Suppressor macrophage treated with lipopolysaccharide for 1 hour (primary cell): ENCODE measurements at places on chromosomes 2 and 18.

DNA sequence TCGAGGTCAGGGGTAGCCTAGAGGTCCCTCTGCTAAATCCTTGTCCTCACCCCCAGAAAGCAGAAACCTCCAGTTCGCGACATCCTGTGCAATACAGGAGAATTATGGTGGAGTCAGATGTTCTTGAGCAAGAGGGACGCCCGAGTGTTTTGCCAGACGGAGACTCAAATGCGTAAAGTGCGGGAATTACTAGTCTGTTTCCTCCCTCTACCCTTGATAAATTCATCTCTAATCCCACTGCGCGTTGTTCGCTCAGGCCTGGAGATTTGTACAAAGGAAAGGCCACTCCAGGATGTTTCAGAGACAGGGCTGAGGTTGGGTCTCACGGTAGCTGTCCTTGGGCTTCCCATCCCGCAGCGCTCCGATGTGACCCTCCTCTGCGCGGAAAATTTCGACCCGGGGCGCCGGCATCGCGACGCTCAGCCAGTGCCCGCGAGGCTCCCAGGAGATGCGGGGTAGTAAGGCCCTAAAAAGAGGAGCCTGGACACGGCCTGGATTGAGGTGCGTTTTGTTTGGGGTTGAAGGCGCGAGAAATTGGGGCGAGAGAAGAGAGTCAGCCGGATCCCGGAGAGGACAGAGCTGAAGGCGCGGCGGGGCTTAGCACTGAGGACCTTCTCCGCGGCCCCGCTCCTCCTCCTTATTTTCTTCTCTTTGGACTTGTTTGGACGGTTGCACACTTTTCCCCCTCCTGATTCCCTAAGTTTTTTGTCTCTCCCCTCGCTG lies 2.6 kb upstream of the NEUROD1 start:
- peak; percentile 22 for DNase-seq

- no peak for DNase-seq
Measured at GRCh38 chr18:48682768-48683167, 143.9 kb downstream of the CTIF start.

GRCh38 chr2:226970362-226970761 lies 134.5 kb downstream of the RHBDD1 start:
- DNase-seq = no peak

DNA sequence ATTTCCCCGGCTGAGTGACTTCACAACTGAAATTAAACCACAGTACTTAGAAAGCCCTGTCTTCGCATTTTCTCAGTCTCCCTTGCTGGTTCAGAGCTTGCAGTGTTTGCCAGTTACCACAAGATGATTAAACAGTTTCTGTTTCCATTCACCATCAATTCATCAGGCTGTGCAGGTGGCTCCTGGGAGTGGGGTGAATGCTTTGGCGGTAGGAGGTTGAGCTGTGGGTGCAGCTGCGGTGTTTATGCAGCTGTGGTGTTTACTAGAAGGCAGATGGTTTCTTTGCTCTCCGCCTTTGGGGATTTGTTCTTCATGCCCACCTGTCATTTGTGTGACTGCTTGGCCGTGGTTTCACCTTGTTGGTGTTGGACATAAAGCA lies 16.1 kb downstream of the ACOXL start:
- no peak for DNase-seq

GRCh38 chr18:78645216-78645615 lies 334.4 kb upstream of the SALL3 start:
- no peak for DNase-seq

GRCh38 chr2:10079870-10080535 lies at the start of gene CYS1:
TSS of gene CYS1 (minus strand) at chr2:10080411. CDS start at chr2:10080223, 188 bp downstream.
- peak; percentile 37 for DNase-seq

DNA sequence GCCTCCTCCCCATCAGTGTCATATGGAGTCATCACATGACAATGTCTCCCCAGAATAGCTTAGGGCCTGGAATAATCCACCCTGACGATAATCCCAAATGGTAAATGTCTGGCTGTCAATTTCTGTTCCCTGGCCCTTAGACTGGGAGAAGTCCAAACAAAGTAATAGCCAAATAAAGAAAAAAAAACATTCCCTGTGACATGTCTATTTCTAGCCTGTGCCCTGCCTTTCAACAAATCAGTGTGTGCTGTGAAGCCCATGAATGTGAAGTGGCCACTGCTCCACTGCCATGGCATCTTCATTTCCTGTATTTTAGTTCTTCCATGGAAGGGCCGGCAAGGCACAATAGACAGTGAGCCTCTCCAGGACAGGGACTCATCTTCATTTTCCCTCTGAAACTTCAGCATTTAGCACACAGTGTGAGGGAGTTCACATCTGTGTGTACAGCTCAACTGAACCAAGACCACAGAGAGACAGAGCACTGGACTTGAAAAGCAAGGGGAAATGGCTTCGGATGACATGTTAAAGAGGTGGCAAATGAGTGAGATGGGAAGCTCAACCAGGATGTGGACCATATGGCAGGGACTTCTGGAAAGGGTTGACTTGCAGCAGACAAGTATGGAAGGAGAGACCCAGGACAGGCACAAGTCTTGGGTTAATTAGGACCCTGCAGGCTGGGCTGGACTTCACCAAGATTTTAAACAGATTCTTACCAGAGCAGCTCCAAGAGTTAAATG lies 140.0 kb downstream of the ANTXR1 start:
- no peak for DNase-seq

DNA sequence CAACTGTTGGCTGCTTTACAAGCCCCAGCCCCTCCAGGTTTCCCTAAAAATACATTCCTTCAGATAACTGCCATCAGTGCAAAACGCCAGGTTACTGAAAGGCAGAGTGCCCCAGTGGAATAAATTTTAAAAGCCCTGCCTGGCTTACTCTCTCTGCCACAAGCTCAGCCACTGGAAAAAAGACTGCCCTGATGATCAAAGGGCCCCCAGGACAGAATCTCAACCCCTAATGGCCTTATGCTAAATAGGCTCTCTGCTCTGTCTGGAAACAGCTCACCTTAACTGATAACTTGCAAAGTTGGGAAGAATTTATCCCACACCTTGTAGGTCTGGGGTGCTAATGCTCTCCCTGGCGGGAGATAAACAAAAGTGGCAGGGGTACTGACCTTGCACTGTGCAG lies 33.9 kb downstream of the CFAP53 start:
- DNase-seq = no peak

DNA sequence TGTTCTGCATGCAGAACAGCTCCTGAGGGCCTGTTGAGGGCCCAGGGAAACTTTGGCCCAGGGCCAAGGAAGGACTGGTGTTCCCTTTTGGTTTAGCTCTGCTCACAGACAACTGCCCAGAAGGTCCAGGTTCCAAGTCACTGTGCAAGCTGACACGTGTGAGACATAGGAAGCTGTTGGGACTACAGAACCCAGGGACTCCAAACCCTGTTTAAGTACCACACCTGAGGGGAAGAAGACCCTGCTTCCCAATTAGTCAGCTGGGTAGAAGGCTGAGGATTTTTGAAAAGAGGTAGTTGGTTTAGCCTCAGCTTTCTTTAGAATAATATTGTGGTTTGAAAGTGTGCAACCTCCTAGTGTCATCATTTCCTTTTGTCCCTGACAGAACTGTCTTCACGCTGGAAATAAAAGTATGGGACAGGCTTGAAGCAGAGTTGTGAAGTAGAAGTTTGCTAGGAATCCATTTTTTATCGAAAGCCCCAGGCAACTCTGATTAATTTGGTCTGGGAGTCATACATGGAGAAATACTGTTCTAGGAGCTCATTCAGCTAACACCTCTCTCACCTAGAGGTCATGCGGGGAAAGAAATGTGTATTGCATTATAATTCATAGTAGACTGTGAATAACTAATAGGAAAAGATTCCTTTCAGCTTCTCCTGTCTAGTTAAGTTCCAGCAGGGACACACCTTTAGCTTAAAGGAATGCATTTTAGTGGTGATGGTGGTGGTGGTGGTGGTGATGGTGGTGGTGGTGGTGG lies 19.9 kb upstream of the IL1RL1 start:
- peak; percentile 62 for DNase-seq

GRCh38 chr2:71071681-71072398 lies 3.4 kb downstream of the NAGK start:
- DNase-seq = peak; percentile 99

DNA sequence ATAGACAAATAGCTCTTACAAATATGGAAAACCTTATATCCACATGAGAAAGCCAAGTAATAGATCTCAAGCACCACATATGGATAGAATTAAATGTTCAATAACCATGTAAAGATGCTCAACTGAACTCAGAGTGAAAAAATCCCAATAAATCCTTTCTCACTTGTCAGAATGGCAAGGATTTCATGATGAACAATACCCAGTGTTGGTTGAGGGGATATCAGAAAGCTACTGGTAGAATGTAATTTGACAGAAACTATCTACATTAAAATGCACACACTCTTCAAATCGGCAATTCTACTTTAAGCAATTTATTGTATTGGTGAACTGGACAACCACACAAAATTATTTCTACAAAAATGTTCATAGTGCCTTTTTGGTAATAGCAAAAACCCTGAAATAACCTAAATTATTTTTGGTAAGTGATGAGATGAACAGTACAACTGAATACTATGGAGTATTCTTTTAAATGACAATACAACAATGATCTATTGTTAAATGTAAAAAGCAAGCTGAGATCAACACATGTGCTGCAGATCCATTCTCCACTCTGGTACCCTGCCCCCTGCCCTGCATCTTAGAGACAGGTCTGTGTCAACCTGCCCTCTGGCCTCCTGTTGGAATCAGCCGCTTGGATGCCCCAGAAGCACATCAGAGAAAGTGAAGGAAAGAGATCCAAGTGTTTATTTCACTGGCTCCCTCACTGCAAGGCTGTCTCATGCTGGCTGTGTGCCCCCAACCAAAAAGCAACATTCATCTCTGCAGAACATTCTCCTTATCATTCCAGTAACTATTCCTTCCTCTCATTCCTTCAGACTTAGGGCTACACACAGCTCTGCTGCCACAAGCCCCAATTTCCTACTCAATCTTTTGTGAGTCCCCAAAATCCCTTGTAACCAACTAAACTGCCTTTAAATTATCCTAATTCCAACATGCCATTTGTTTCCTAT lies 442.5 kb downstream of the LRATD1 start:
- DNase-seq = no peak

DNA sequence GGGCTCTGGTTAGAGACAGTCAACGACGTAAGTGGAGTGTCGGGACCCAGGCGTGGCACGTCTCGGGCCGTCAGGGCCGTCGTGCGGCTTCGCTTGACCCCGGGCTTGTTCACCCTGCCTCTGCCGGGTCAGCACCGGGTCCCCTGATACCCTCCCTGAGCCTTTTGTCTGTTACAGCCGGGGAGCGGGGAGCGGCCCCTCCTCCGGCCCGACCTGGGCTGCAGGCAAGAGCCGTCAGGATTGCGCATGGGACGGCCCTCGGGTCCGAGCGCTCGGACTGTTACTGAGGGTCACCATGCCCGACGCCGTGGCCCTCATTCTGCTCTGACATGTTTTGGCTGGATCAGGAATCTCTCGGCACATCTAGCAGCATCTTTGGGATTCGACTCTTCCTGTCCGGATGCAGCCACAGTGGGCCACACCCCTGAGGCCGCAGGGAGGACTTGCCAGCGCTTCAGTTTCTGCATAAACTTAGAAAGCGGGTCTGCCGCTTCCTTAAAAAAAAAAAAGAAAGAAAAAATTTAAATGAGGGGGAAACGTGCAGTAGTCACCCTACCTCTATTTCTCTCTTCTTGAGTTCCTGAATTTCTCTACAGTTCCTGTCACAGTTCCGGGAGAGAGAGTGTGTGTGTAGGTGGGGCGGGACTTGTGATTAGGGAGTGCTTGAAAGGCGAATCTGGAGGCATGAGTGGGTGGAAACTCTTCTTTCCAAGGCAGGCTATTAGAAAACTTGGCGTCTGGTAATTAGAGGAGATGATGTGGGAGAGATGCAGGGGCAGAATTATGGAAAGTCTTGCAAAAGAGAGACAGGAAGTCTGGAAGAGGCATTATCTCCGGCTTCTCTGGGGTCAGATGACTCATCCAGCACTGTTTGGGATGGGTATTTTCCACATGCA lies 909 bp downstream of the TMEM87B start:
- peak; percentile 90 for DNase-seq

GRCh38 chr2:98378901-98379300 lies 32.6 kb downstream of the CNGA3 start:
- DNase-seq = no peak

GRCh38 chr2:218566296-218566695 lies 1.9 kb downstream of the USP37 start:
- DNase-seq = peak; percentile 42

- DNase-seq = peak; percentile 9
Measured at GRCh38 chr2:240229603-240230235, 89.3 kb upstream of the OTOS start.

DNA sequence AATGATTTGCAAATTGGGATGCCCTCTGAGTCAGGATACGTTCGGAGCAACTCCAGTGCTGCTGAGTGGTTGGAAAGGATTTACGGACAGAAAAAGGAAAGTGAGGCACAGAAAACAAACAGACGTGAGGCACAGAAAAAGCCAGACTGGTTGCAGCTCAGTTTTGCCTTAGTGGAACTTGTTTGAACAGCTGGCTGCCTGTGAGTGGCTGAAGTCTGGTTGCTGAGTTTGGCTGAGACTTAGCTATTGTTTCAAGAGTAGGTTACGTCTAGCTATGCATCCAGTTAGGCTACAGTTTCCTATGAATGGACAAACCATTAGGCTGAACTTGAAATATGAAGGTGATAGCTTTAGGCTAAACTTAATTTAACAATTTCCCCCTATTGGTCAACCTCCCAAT lies 256.6 kb downstream of the VAPA start:
- no peak for DNase-seq

- no peak for DNase-seq
Measured at GRCh38 chr18:46437061-46437460, 220.0 kb downstream of the LOXHD1 start.

DNA sequence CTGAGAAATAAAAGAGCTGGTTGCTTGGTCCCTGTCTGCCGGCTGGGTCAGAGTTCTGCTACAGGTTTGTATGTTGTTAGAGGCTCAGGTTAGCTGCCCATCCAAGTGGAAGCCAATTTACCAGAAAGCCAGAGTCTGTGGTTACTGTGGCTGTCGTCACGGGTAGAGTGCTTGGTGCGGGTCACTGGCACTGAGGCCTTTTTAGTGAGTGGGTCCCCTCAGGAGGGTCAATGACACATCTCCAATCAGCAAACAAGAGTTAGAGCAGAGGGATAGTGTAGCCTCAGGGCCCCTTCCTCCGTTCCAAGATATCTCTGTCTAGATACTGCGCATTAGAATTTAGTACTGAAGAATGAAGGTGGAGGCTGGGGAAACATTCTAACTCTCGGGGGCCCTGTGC lies 41.2 kb downstream of the CTIF start:
- DNase-seq = no peak

GRCh38 chr18:10726198-10727068 lies 200.6 kb downstream of the NAPG start:
- DNase-seq = no peak

GRCh38 chr18:79645291-79645983 lies 34.2 kb upstream of the CTDP1 start:
- DNase-seq = peak; percentile 18

GRCh38 chr2:230960026-230960425 lies 35.0 kb upstream of the GPR55 start:
- DNase-seq = no peak

GRCh38 chr2:45857275-45857609 lies 205.8 kb downstream of the PRKCE start:
- no peak for DNase-seq

GRCh38 chr2:27249891-27250651 lies 12.8 kb downstream of the SLC30A3 start:
- peak; percentile 79 for DNase-seq
